ENCODE measurements at places on chromosomes 1 and 21. TPM values are rescaled to one million over a fixed set of nuclear protein-coding genes. Genes with fewer than 3 reads are reported as not detected.

GRCh38 chr1:24540906-24541710 lies 14.8 kb upstream of the NCMAP start:
- DNase-seq, result no peak

DNA sequence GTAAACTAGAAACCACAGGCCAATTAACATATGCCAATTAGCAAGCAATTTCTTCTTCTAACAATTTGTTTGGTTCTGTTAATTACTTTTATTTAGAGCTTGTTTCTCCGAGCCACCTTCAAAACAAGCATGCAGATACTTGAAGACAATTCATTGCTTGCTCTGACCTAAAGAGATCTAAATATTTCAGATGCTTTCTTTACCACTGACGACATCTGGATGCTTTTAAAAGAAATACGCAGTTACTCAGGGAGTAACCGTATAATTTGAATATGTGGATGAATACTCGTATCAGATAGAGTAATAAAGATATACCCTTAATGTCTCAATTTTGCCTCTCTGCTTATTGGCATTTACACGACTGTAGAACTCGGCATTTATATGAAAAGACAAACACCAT lies 390.0 kb downstream of the DISC1 start:
- DNase-seq, result no peak

DNA sequence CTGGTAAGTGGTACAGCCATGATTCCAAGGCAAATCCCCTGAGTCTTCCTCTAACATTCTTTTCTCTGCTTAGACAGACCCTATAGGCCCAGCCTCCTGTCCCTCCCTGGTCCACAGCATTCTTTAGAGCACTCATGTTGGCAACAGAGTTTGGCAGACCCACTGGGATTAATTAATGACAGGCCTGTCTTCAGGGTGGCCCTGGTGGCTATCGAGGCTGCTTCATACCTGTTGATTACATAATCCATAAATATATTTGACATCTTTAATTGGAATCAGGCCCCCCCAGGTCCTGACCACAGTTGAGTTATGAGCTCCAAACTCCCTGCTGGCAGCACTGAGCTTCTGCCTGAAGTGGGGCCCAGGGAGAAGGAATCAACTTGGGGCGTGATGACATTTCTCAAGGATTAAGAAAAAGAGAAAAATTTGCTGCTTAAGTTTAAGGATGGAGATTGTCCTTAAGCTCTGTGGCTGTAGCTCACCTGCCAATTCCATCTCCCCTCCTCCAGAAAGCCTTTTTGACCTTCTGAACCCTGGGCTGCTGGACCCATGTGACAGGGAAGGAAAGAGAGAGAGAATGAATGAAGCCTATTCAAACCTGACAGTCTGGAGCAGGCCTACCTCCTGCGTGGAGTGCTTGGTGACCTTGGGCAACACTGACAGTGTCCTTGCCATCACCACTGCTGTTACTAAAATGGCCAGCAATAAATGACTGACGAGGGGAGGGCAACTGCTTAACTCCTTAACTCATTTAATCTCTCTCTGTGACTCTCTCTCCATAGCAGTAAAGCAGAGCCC lies 156.6 kb downstream of the TRABD2B start:
- no peak for DNase-seq

- no peak for DNase-seq
Observed at GRCh38 chr1:223126741-223127140, 16.3 kb downstream of the TLR5 start.

The MPZ gene
- polyA plus RNA-seq, result 3.5 TPM

The COA7 gene
- 18.0 TPM for polyA plus RNA-seq

- no peak for DNase-seq
Observed at GRCh38 chr1:118958937-118959631, 29.1 kb downstream of the TBX15 start.

The OR6N1 gene
- not detected for polyA plus RNA-seq

DNA sequence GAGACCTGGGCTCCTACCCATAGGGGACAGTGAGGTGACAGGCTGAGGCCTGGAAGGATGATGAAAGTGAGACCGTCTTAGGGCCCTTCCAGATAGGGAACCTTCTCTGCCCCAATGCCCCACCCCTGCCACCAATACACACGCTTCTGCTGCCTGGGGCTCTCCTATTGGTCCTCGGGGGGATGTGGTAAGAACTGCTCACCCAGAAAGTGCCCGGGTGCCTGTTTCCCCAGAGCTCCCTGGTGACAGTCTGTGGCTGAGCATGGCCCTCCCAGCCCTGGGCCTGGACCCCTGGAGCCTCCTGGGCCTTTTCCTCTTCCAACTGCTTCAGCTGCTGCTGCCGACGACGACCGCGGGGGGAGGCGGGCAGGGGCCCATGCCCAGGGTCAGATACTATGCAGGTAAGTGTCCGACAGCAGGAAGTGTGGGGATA lies 948 bp downstream of the SEMA4A start:
- no peak for DNase-seq

- no peak for DNase-seq
Observed at GRCh38 chr1:51274676-51275075, 38.6 kb downstream of the RNF11 start.

DNA sequence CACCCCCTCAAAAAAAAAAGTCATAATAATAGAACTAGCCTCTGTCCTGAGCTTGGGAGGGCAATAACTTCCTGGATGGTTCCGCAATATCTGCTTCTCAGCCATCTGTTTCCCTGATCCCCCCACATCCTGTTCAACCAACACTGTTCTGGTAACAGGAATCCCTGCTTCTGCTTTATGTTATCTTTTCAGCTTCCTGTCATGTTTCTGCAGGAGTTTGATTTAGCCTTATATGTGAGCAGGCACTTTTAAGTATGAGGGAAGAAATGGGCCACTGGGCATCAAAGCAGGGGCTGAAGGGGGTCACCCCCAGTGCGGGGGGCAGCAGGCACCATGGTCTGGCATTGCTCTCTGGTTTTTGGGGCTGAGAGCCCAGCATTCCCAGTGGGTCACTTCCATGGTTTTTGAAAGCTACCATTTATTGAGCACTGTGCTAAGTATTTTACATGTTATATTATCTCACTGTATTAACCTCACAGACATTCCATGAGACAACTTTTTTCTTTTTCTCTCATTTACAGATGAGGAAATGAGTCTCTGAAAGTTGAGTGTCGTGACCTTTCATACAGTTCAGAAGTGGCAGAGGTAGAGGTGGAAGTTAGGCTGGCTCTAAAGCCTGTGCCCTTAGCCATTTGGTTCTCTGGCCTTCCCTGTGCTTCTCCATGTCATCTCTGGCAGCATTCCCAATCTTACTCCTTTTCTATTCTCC lies 61.9 kb downstream of the DNTTIP2 start:
- DNase-seq, result peak; percentile 24

DNA sequence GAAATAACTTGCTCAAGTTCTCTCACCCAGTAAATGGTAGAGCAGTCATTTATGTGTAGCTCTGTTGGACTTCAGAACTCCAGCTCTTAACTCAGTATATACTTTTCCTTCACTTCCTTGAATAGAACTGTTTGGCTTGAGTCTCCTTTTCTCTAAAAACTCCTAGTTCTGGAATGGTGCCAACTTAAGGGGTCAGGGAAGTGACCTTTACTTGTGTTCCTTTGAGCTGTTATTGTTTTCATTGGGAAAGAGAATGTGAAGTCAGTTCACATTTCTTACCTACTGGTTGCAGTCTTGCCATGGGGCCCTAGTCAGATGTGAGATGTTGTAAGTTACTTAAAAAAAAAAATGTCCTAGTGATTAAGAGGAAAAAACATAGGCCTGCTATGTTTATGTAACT lies 77.0 kb upstream of the MACF1 start:
- DNase-seq, result peak; percentile 81

The LRRC71 gene
- polyA plus RNA-seq, result 0.83 TPM
